Ureter (tissue), 1 donor: ENCODE measurements at places on chromosomes 12 and 14. TPM values are rescaled to one million over a fixed set of nuclear protein-coding genes. Genes with fewer than 3 reads are reported as not detected.

DNA sequence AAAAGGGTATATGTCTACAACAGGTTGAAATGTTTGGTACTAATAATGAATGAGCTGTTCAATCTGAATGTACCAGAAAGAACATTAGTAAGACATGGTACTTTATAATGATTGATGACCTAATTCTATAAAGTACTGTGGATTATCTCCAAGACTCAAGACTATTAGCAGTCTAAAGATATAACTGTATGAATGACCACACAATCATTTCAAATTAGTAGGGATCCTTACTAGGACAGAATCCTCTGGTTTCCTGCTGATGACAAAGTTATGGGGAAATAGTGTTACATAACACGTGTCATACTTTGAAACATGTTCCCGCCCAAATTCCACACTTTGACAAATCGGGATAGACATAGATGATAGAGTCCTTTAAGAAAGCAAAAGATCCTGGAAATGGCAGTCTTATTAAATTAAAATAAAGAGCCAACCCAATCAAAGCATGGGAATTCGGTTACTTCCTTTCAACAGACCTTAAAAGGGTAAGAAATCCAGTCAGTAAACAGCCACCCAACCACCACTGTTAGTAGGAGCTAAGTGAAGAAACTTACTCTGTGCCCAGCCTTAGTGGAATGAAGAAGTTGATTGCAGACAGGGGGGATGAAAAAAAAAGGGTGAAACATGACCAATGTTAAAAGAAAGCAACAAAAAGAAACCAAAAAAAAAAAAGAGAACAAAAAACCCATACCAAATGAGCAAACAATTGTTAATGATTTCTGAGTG lies 2.8 kb downstream of the VPS29 start:
- no peak for DNase-seq

GRCh38 chr14:69876221-69876847 lies 2.9 kb upstream of the SMOC1 start:
- no peak for DNase-seq

DNA sequence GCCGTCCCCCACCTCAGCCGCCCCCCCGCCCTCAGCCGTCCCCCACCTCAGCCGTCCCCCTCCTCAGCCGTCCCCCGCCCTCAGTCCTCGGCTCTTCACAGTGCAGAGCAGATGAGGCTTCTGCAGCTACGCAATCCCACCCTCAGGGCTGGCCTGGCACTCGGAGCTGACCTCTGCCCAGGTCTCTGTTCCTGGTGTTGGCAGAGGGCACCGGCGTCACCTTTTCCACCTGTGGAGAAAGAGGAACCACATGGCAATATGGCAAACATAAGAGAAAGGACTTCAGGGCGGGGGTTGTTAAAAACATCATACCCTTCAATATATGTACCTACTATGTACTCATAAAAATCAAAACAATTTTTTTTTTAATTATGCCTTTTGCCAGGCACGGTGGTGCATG lies 45.8 kb downstream of the MLXIP start:
- no peak for DNase-seq

Gene PPP4R4
- 0.60 TPM for total RNA-seq

DNA sequence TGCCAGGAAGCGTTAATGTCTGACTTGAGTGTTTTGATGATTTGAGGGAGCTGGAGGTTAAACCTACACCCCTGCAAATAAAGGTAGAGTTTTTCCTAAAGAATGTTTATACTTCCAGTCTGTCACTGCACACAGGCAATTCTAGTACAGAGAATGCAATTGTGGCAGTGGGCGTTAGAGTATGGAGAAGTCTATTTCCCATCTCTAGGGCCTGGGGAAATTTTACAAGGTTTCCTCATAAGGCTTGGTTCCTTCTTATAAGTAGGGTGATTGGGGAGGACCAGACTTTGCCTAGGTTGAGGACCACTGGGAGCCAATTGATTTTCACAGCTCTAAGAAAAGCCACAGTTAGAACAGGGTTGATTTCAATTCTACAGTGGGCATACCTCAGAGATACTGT lies 44.3 kb downstream of the IFNG start:
- DNase-seq: no peak
